Right hindlimb (tissue), 1 donor: ENCODE measurements at places on chromosomes 6 and 20.

DNA sequence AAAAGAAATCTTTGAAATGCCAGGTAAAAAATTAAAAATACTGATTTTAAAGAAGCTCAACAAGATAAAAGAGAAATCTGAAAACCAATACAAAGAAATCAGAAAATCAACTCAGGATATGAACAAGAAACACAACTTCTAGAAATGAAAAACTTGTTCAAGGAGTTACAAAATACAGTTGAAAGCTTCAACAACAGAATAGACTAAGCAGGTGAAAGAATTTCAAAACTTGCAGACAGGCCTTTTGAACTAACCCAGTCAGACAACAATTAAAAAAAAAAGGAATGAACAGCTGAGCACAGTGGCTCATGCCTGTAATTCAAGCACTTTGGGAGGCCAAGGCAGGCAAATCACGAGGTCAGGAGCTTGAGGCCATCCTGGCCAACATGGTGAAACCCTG lies 57.8 kb downstream of the PDSS2 start:
- no peak for DNase-seq

- DNase-seq: no peak
Measured at GRCh38 chr6:13375360-13375878, 47.1 kb upstream of the TBC1D7 start.

DNA sequence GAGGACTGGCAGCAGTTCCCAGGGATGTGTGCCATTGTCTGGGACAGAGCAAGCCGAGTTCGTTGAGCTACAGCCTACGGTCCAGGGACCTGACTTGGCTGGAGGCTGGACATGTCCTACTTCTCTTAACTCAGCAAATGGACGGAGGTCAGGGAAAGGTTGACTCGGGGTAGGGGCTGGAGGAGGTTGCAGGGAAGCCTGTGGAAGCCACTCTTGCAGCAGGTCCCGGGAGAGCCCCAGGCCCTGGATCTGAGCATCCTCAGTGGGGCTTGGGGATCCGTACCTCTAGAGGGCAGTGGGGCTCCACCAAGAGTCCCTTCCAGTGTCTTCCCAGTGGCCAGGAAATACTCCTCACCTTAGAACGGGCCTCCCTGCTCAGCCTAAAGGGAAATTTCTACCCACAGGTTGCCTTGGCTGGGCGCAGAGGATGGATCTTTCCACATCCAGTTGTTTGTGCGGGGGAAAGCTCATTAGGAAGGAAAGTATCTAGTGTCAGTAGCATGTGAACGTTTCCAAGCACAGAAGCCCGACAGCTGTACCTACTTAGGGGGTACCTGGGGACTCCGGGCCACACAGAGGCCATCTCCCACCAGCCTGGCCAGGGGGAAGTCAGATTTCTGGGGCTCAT lies 170.2 kb downstream of the NFATC2 start:
- peak; percentile 79 for DNase-seq

DNA sequence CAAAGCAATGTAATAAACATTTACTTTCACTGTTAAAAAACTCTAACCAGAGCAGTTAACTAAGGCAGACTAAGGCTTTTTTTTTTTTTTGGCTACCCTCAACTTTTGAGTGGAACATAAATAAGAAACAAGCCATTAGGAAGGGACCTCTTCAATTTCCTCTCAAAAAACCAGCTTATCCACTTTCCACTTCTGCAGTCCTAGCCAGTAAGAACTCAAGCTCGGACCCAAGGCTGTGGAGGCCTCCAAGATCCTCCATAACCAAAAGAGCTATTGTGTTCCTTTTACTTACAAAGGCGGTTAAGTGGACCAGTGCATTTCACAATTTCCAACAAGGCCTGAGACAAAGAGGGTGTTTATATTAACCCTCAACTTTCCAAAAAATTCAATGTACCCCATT lies 5.3 kb downstream of the KCNK5 start:
- DNase-seq: no peak

GRCh38 chr6:169885131-169885530 lies 133.7 kb downstream of the ERMARD start:
- DNase-seq: no peak

- DNase-seq: no peak
Measured at GRCh38 chr20:59393142-59393541, 92.7 kb downstream of the EDN3 start.

- no peak for DNase-seq
Measured at GRCh38 chr6:154783229-154783628, 50.0 kb downstream of the SCAF8 start.

- DNase-seq: peak; percentile 42
Measured at GRCh38 chr20:17928211-17928611, 40.4 kb downstream of the SNX5 start.

DNA sequence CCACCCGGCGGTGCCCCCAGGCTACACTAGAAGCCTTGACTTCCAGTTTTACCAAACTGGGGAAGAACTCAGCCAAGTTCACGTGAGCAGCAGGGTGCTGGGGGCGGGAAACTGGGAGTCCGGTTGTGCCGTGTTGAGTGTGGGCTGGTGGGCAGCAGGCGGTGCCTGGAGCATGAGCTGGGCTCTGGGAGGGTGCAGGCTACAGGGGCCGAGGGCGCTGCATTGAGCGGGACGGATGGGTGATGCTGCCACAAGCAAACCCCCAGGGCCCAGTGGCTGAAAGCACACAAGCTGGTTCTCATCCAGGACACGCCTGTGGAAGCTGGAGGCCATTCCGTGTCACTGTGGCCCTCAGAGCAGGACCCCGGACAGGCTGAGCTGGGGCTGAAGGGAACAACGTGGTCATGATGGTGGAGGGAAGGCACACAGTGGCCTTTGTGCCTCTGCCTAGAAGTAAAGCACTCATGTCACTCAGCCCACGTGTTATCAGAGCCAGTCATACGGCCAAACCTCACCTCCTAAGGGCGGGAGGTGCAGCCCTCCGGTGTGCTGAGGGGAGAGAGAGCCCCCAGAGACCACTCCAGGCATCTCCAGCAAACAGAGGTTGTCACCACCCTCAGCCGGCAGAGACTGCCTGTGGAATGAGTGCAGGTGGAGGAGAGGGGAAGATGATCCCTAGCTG lies 29.5 kb downstream of the RBM38 start:
- no peak for DNase-seq

DNA sequence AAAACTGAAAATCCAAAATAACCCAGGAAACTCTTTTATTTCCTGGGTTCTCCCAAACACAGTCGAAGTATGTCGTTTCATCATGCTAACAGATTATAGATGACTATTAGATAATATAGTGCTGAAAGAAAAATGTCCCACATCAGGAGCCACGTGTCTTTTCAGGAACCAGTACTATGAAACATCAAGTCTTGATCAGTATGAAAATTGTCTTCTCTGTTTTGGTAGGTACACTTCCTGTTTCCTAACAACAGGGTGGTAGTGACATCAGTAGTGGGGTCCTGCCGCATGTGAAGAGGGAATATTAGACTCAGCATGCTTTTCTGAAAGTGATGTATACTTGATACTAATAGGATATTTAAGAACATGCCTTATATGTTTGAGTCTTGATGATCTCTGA lies 136.7 kb downstream of the HIVEP1 start:
- DNase-seq: no peak

DNA sequence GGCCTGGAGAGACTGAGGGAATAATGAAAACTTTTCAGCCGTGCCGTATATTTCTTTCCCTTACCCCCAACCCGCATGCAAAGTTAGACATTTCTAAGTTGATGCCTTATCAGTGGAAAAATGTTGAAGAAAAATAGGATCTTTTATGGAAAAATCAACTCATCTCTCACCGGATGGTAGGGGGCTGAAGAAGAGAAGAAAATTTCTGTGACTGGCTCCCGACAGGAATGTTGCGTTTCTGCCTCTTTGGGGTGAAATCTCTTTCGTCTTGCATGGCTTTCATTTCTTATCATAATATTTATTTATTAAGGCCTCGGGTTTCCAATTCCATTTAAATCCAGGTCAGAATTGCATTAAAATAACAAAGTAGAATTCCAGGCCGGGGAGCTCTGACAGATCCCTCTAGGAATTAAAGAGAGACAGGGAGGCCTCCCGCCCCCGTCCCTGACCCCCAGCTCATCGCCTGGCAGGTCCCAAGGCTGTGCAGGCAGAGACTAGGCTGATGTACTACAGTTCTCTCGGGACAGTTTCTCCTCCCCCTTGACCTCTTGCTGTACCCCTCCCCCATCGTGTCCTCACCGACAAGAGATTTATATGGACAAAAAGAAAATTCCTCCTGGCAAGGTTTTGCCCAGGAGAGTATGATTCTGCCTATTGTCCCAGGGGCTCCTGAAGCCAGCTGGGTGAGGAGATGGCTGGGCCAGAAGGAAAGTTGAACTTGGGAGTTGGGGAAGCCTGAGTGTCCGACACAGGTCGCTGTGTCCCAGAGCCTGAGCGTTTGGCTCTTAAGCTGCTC lies 1.3 kb downstream of the SCUBE3 start:
- no peak for DNase-seq

- DNase-seq: no peak
Measured at GRCh38 chr6:132937466-132937906, 123.1 kb downstream of the RPS12 start.

GRCh38 chr6:136792095-136792409 lies 225 bp downstream of the MAP3K5 start:
- DNase-seq: no peak

GRCh38 chr6:35304299-35304698 lies 6.7 kb downstream of the DEF6 start:
- no peak for DNase-seq

DNA sequence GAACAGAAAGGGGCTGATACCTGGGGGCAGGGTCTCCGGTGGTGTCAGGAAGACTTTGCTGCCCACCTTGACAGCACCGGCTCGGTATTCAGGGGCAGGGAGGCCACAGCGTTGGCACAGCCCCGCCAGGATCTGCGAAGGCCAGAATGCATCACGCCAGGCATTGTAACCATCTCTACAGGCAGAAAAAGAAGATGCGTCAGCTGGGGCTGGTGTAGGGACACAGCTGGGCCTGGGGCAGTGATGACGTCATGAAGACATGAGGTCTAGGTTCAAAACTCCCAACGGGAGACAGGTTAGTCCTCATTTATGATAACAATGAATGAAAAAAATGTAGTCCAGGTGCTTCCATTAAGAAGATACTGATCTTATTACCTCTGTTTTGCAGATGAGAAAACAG lies 22.0 kb downstream of the ERGIC3 start:
- DNase-seq: no peak

GRCh38 chr6:85118233-85118632 lies 331.6 kb upstream of the NT5E start:
- no peak for DNase-seq

DNA sequence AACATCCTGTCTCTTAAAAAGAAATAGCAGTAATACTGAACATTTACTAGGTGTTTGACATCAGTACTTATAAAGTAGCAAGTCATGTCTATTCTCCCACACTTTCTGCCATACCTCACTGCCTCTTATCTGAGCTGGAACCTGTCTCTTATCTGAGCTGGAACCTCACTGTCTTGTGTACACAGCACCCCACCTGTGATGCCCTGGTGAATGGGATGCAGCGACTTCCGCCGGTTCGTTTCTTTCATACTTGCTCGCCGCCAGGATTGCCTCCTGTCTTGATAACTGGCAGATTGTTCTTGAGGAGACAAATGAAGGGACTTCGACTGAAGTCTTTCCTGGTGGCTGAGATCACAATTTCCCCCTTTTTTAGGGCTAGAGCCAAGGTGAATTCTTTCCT lies 2.9 kb downstream of the DSN1 start:
- DNase-seq: no peak

DNA sequence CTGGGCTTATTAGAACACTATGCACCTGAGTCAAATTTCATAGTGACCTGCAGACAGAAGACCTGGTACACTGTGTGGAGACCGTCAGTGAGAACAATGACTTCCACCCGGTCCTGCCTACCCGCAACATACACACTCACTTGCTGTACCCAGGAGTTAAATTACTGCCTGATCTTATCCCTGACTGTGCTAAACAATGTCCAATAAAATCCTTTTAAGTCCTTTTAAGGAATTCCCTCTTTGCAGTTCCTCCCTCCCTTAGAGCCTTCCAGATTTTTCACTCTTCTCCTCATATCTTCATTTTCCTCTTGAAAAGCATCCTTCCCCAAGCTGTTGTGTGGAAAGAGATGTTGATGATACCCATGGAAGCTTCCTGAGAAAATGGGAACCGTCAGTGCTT lies 3.4 kb upstream of the KCNG1 start:
- DNase-seq: no peak

DNA sequence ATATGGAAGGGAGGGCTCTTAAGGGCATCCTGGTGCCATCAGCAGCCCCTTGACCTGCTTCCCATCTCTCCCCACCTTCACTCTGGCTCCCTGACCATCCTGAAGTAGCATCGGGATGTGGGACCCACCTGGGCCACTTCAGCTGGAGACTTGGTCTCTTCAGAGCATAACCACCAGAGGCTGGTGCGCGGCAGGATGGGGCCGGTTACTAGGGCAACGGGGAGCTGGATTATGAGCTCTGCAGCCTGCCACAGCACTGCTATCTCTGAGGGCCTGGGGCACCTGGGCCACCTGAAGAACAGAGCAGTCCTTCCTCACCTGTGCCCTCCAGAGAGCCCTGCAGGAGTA lies 79.7 kb downstream of the SYNJ2 start:
- no peak for DNase-seq

- no peak for DNase-seq
Measured at GRCh38 chr6:7761051-7761450, 35.2 kb downstream of the BMP6 start.

DNA sequence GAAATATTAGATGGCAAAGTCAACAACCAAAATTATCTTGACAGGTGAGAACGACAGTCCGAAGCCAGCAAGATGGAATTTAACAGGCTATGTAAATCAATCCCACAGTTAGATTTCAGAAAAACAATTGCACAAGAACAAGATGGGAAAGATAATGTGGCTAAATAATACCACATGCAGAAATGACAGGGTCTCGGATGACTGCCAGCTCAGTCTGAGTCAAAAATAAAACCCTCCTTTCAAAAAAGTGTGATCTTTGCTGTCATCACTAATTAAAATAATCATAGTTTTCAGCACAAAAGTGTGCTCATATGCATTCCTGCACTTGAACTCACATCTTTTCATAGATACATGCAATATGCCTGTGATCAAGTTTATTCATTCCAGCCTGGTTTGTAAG lies 25.9 kb downstream of the FOXQ1 start:
- no peak for DNase-seq

- DNase-seq: peak; percentile 18
Measured at GRCh38 chr6:170096803-170097504, 193.9 kb downstream of the DLL1 start.

DNA sequence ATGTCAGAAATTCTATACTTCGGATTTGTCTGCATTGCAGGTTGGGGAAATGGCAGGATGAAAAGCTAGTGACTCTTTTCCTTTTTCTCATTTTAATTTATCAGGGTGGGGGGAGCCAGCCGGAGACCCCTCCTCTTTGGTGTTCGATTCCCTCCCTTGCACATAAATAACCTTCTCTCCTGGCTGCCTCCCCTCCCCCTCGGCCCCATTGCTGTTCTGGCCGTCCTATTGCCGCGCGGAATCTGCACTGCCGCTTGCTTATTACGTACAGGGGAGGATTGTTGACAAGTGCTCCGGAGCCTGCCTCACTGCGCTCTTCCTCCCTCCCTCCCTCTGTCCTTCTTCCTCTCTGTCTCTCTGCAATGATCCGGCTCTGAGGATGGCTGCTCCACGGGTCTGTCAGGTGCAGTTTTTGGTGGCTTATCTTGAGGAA lies 154.7 kb downstream of the JARID2 start:
- peak; percentile 75 for DNase-seq

GRCh38 chr20:51100617-51101016 lies 77.7 kb upstream of the KCNG1 start:
- no peak for DNase-seq

- no peak for DNase-seq
Measured at GRCh38 chr6:150734235-150734634, 131.3 kb upstream of the MTHFD1L start.
